NCI-H1105 treated with DMSO at 0.1 percent for 48 hours (cell line): ENCODE measurements at places on chromosomes 2 and 18.
A peak's percentile ranks its signal among the peaks of the same experiment; 100 is the strongest.

- no peak for DNase-seq
Observed at GRCh38 chr2:83665894-83666293, 793.2 kb downstream of the SUCLG1 start.

DNA sequence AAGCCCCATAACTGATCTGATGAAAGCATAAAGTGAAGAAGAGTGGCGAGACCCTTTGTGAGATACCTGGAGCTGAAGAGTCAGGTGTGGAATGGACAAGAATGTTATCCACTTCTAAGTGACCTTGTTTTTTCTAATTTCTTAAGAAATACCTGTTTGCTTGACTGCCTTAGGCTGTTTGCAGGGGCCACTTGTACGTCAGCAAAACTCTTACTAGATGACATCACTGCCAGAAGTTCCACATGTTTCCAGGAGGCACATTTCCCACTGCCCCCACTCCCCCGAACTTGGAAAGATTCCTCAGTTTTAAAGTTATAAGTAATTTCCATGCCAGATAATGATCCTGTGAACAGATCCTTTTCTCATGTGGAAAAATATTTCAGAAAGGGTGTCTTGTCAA is 8.0 kb downstream of the EPAS1 start:
- DNase-seq: no peak

- no peak for DNase-seq
Observed at GRCh38 chr18:73407506-73407905, 539.7 kb upstream of the NETO1 start.

- DNase-seq: no peak
Observed at GRCh38 chr2:44553456-44553855, 191.7 kb downstream of the CAMKMT start.

GRCh38 chr2:43317680-43318079 is 91.3 kb upstream of the ZFP36L2 start:
- no peak for DNase-seq

GRCh38 chr2:43572244-43572643 is 23.6 kb downstream of the THADA start:
- DNase-seq: no peak

GRCh38 chr2:217162533-217162932 is 302.7 kb upstream of the TNP1 start:
- no peak for DNase-seq

DNA sequence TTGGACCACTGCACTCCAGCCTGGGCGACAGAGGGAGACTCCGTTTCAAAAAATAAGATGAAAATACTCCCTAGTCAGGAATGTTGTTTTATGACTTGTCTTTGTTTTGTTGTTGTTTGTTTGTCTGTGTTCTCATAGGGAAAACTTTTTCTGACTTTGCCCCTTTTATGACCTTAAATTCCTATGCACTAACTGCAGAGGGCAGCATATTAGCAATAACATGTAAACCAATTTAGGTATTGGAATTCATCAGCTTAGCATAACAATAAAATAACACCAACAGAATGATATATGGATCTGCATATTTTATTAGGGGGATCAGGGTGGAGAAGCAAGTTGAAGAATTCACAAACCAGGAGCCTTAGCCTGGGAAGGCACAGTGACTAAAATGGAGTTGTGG is 631.5 kb downstream of the SUCLG1 start:
- no peak for DNase-seq

DNA sequence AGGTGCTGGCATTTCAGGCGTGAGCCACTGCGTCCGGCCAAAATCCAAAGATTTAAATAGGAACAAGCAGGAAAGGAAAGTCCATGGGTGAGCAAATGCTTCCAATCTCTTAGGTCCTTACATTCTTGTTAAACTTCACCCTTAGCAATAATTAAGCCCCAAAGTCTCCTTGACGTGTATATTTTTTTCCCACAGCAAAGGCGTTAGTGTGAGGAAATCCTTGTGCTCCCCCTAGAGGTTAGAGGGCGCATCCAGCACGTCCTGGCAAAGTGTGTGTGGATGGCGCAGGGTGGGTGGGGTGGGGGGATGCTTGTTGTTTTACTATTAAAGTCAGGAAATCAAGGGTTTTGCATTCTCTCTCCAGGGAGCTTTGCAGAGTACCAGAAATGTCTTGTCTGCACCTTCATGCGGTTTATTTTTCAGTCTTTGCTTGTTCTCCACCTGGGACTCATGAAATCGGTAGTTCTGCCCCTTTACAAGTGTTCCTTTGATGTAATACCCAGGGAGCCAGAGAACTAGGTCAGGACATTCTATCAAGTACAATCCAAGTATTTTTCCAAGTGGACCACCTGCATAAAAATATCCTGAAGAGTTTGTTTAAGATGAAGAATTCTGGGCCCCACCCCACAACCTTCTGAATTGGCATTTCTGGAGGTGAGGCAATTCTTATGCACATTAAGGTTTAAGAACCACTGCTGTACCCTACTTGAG is 22.2 kb upstream of the ITSN2 start:
- peak; percentile 61 for DNase-seq

DNA sequence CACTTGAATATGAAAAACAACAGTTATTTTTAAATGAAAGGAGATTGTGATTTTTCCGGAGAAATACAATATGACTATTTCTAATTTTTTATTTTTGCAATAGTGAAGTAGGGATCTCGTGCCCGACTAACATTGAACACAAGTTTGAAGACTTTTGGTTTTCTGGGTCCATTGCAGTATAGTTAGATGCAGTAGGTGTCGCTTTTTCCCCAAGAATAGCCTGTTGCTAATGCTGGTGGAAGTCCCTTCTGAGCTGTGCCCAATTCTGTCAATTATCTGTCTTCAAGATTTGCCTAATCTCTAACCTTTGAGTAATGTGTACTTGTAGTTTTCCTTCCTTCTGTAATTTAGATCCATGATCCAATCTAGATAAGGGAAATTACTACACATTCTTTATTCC is 36.5 kb downstream of the SEMA4F start:
- peak; percentile 47 for DNase-seq

DNA sequence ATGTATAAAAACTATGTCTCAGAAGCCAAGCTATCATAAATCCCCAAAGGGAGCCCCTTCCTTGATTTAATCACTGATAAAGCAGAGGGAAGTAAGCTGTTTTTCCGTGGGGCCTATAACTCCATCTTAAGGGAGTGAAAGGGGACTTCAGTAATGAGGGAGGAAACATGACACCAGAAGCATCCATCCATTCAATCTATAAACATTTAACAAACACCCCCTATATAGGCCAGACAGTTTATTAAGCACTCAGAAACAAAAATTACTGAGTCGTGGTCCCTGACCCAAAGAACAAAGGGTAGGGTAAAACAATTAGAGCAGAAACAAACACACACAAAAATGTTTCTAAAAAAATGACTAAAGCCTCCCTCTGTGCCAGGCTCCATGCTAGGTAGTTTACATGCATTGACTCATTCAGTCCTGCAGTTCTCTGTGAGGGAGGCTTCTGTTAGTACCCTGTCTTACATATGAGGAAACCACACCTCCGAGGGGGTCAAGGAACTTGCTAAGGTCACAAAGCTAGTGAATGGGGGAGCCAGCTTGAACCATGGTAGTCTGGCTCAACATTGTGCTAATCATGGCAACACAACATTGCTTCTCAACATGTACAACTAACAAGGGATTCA is 472.1 kb downstream of the CDH2 start:
- peak; percentile 19 for DNase-seq

DNA sequence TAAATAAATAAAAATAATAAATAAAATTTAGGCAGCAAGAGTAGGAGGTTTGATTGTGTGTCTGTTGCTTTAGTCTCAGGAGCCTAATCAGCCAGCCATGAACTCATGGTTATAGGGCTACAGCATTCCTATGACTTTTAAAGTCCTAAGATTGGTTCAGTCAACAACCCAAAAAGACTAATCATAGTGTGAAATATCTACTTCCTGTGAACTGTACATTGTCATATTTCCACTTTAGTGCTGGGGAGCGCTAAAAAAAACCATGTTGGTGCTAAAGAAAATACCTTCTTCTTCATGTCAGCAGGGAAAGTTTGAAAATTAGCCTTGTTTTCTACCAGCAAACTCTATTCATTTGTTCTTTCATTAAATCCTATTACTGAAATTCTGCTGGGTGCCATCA is 521.6 kb downstream of the RNF144A start:
- no peak for DNase-seq

- no peak for DNase-seq
Observed at GRCh38 chr2:80348953-80349352, 44.4 kb upstream of the LRRTM1 start.

DNA sequence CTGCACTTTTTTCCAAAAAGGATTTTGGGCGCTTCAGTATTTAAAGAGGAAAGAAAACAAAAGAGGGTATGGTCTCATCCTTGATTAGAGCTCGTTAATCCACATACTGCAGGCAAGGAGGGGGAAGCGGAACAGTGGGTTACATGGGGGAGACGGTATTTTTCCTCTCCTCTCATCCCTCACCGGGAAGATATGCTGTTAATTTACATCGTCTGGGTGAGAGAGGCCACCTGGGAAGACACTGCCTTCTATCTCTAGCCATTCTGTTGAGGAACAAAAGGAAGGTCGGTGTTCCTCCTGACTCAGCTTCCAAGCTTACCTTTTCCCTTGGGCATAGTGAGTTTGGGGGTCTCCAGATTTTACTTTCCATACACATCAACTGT is 52.3 kb downstream of the IMPA2 start:
- no peak for DNase-seq

DNA sequence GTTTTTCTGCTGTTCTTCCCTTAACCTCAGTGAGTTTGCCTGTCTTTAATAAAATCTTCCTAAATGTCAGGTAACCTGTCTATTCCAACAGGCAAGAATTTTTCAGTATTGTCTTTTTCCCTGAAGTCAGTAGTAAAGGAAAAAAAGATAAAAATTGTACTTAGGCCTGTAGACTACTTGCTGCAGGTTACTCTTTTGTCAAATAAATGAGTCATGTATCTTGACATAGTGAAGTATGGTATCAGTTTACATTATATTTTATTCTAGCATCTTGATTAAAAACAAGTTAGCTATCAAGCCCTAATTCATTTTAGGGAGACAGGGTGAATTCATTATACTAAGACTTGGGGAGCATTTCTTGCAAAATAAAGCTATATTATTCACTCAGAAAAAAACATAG is 59.8 kb downstream of the ITGA4 start:
- DNase-seq: no peak

DNA sequence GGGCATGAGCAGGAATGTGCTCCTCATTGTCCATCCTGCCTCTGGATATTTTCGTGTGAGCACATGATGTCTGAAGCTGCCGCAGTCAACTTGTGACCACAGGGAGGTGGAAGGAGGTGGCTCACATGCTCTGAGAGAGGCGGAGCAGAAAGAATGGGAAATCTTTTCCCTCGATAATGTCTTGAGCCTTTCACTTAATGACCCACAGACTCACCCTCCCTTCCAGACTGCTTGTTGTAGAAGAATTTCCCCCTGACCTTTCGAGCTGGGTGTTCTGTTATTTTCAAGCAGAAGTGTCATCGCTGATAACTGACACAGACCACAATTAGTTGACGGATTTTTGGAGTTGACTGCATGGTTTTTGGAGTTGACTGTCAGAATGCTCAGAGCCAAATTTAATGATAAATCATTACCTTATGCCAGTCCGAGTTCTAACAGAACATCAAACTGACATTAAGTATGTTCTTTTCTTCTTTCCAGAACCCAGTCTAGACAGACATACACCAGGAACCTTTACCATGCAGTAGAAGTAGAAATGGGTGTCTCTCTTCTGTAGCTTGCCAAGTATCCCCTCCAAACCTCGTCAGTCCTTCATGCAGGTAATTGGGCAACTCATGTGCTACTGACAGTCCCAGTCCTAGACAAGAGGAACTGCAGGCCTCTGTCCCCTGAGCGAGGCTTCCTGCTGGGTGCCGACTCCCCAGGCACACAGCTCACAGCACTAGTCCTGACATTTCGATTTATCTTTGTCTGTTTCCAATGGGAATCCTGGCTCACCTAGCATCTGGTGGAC is 29.4 kb upstream of the RTTN start:
- DNase-seq: no peak

DNA sequence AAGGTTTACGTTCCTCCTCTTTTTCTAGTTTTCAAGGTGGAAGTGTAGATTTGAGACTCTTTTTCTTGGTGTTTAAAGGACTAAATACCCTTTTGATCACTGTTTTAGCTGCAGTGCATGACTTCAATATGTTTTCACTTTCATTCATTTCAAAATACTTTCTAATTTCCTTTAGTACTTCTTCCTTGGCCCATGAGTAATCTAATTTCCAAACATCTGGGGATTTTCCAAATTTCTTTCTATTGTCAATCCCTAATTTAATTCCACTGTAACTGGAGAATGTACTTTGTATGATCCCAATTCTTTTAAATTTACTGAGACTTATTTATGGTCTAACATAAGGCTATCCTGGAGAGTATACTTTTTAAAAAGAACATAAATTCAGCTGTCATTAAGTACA is 3.8 kb upstream of the RHBDD1 start:
- DNase-seq: no peak
